ENCODE measurements at places on chromosomes 12 and 14. TPM values are rescaled to one million over a fixed set of nuclear protein-coding genes. Genes with fewer than 3 reads are reported as not detected.

The TSPAN8 gene
- polyA plus RNA-seq: not detected

The IL22 gene
- polyA plus RNA-seq: not detected

The ASCL4 gene
- polyA plus RNA-seq: not detected

The SLC17A8 gene
- polyA plus RNA-seq: 0.03 TPM

The FAIM2 gene
- 0.01 TPM for polyA plus RNA-seq

The ERC1 gene
- polyA plus RNA-seq: 3.2 TPM

The ESRRB gene
- 22.9 TPM for polyA plus RNA-seq

The FAM222A gene
- polyA plus RNA-seq: 0.36 TPM

The MMP19 gene
- 0.47 TPM for polyA plus RNA-seq

The CEBPE gene
- 0.15 TPM for polyA plus RNA-seq

The LRRC43 gene
- polyA plus RNA-seq: 0.84 TPM

The CCDC175 gene
- polyA plus RNA-seq: not detected

The FOXN3 gene
- 0.32 TPM for polyA plus RNA-seq

The RERGL gene
- not detected for polyA plus RNA-seq
